Daoy (cell line): ENCODE measurements at places on chromosomes 5 and 9.

DNA sequence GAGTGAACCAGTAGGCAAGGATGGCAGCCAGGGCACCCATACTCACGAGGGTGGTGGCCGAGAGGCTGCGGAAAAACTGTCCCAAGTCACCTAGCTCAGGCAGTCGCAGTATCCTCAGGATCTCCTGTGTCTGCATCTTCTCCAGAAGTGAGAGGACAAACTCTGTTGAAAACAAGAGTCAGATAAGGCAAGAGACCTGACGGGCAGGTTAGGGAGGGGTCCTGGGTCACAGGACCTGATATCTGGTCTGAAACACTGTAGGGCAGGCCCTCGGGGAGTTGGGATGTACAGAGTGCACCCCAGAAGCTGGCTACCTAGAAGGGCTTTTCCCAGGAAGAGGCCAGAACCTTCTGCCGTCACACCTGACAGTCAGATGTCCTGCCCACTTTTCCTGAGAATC lies 17.4 kb downstream of the ACSL6 start:
- no peak for DNase-seq

- peak; percentile 21 for DNase-seq
These were observed 44.4 kb downstream of the RAD50 start for GRCh38 chr5:132601071-132601728.

- DNase-seq: peak; percentile 42
These were observed 191.2 kb downstream of the DAB2IP start for GRCh38 chr9:121842612-121842978.

DNA sequence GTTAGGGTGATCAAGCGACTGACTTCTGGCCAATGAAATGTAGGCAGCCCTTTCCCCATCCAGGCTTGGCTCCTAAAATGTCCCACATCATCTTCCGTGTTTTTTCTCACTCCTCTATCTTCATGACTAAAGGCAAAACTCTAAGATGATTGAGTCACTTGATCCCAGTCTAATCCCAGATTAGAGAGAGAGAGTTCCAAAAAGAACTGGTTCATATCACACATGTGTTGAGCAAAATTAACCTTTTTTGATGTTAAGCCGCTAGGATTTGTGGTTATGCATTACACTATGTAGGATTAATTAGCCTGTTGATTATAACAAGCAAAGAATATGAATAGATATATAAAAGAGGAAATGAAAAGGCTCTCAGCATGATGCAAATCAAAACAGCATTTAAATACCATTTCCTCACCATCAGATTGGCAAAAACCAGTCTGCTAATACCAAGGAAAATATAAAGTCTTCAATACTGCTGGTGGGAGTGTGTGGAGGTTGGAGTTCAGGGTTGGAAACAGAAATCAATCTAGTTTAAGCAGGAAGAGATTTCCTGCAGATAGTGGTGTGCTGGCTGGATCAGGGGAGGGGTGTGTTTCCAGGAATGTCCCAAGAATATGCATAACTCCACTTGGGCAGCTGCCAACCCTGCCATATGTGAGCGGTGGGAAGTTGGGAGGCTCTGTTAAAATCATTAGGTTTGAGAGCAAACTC lies 187.6 kb upstream of the S1PR3 start:
- no peak for DNase-seq

- no peak for DNase-seq
These were observed 20.9 kb downstream of the HBEGF start for GRCh38 chr5:140325486-140325885.

- DNase-seq: no peak
These were observed 18.2 kb upstream of the MGAT1 start for GRCh38 chr5:180820788-180821321.

- peak; percentile 89 for DNase-seq
These were observed at the start of gene BASP1 for GRCh38 chr5:17217493-17218352. TSS of gene BASP1 (plus strand) at chr5:17217631. CDS start at chr5:17275217, 57,586 bp downstream.

DNA sequence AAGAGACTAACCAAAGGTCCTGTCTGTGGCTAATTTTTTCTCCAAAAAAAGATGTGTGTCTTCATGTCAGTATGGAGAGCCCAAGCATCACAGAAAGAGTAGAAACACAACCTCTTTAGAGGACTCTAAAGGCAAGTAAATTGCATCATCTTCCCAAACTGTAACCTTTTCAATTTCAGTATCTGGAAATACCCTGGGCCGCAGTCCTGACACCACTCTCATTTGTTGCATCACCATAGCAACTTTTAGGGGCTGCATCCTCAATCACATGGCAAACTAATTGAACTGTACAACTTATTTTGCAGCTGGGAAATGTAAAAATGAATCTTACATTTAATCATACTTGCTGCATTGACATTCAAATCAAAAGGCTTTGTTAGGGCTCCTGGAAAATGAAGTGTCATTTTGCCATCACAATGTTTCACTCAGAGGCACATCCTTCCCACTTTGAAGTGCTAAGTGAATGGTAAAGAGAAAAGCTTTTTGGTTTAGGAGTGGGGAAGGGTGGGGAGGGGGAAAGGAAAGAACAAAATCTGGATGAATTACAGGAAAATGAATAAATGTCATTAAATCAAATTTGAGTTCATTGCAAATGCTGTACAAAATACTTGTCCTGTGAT lies 60.6 kb upstream of the GRIA1 start:
- DNase-seq: no peak

GRCh38 chr9:122814545-122814944 lies 13.8 kb downstream of the PDCL start:
- no peak for DNase-seq

DNA sequence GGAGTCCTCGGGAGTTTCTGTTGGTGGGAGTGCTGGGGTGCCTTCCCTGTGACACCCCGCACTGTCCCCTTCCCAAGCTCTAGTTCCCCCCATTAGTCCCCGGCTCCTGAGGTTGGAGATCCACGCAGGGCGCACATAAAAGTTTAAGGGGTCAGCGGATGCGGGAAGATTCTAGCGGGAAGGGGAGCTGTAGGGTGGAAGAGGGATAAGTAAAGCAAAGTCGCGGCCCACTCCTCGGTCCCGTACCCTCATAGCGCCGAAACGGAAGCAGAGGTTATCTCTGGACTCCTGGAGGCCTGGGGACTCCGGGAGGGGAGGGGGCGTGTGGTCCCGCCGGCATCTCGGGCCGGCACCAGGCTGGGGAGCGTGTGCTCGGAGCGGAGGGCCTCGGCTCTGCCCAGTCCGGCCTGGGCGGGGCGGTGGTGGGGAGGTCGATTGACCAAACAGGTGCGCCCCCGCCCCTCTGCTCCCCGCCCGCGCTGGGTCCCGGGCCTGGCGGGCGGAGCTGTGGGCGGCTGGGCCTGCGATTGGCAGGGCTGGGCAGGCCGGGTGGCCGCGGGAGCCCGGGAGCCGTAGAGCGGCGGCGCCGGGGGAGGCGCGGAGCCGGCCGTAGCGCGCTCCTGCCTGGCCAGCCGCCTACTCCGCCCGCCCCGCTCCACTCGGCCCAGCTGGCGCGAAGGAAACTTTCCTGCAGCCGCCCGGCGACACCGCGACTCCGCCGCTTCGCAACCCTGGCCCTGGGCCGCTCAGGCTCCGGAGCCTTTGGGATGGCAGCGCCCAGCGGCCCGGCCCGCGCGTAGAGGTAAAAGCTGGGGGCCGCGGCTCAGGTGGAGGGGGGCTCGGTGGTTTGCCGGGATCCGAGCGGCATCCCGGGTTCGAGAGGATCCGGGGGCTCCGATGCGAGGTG lies 52.2 kb upstream of the DAB2IP start:
- DNase-seq: peak; percentile 59

- peak; percentile 57 for DNase-seq
These were observed 87.8 kb upstream of the PHYKPL start for GRCh38 chr5:178320281-178320855.

DNA sequence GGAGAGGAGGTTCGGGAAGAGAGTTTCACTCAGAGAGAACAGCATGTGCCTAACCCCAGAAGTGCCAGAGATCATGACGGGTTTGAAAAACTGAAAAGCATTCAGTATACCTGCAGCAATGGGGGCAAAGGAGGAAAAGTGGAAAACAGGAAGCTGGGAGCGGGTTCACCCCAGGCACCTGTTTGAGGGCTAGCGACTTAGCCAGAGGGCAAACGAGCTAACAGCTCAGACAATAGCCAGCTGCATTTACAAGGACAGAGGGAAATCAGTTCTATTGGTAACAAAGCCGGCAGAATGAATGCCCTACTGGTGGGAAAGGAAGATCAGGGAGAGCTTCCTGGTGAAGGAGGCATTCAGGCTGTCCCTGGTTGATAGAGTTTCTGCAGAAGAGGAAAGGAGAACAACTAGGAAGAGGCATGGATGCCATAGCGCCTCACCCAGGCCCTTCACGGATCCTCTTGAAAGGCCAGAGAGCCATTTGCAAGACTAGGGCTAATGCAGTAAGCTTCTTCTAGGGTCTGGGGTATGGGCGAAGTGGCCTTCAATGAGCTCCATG lies 141.7 kb upstream of the ADRA1B start:
- DNase-seq: no peak

GRCh38 chr5:143249851-143250250 lies 153.6 kb downstream of the NR3C1 start:
- DNase-seq: no peak

DNA sequence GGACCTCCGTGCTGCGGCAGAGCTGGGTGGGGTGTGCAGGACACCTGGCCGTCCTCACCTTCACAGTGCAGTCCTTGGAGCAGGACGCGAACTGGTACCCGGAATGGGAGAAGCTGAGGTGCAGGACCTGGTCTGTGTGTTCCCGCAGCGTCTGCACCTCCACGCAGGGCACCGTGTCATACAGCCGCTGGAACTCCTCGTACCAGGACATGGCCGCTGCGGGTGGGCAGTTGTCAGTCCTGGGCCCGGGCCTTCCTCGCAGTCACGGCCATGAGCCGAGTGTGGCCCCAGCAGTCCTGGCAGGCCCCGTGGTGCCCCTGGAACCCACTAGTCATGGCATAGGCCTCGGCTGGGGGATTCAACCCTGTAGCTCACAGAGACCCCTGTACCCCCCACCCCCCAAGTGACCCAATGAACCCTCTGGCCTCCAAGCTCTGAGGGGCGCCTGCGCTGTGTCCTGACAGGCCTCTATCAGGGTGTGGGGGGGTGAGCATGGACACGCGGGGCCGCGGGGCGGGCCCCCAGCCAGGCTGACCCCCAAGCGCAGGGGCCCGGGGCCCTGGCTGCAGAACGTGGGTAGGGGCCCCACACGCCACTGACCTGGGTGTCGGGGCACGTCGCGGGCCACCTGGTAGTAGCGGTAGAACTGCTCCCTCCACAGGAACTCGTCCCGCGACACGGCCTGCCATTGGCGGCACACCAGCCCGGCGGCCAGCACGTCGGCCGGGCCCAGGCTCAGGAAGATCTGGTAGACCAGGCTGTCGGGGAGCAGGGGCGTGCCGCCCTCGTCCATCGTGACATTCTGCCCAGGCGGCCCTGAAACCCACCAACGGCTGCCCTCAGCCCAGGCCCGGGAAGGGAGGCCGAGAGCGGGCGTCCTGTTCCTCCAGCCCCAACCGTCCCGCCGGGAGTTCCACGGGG lies 987 bp downstream of the FBXW5 start:
- DNase-seq: peak; percentile 69

DNA sequence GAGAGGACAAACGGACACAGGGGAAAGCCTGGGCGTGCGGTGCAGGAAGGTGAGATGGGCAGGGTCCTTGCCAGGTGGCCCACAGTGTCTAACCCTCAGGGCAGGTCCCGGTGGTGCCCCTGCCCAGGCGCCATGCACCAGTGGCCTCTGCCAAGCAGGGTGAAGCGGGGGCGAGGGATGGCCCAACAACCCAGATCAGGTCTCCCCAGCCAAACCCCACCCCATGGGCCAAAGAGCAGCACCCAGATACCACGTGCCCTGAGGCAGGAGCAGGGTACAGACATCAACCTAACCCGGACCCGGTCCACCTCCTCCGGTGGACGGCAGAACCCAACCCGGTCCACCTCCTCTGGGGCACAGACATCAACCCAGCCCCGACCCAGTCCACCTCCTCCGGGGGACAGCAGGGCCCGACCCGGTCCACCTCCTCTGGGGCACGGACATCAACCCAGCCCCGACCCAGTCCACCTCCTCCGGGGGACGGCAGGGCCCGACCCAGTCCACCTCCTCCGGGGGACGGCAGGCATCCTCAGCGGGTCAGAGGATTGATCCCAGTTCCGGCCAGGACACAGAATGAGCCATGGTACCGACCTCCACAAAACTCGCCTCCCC lies 12.8 kb downstream of the SLC12A7 start:
- no peak for DNase-seq

- peak; percentile 65 for DNase-seq
These were observed 18.8 kb upstream of the CATSPER3 start for GRCh38 chr5:134948911-134949310.

GRCh38 chr9:71808068-71808467 lies 39.8 kb upstream of the CEMIP2 start:
- no peak for DNase-seq

GRCh38 chr5:1554410-1554967 lies 30.7 kb upstream of the LPCAT1 start:
- DNase-seq: no peak

GRCh38 chr5:173496883-173497255 lies 119.6 kb downstream of the BOD1 start:
- no peak for DNase-seq

DNA sequence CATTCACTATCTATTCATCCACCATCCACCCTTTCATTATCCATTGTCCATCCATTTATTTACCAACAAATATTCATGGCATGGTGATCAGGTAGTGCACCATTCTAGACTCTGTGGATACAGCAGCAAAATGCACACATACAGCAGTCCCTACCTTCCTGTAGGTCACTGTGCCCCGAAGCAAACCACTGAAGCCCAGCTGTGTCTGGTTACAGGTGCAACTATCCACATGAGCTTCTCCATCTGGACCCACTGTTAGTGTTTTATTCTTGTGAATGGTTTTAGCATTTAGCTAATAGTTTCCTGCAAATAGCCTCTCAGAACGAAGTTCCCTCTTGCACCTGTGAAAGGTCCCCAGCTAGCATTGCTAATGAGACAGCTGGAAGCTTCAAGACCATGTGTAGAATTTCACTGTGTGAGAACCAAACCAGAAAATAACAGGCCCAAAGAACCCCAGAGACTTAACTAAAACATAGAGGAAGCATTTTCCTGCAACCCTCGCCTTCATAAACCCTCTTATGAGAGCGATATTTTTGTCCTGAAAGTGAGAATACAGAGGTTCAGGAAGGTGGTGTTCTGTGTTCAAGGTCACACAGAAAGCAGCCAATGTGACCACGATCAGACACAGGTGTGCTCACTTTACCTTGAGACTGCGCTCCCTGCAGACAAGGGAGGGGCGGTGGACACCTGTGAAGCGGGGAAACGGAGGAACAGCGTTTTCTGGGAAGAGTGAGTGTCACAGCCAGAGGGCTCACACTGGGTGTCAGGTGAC lies 18.5 kb downstream of the PAEP start:
- no peak for DNase-seq

- DNase-seq: no peak
These were observed 459.7 kb downstream of the BNC2 start for GRCh38 chr9:16410601-16411280.

- no peak for DNase-seq
These were observed 11.3 kb downstream of the OR1J1 start for GRCh38 chr9:122466456-122466855.

DNA sequence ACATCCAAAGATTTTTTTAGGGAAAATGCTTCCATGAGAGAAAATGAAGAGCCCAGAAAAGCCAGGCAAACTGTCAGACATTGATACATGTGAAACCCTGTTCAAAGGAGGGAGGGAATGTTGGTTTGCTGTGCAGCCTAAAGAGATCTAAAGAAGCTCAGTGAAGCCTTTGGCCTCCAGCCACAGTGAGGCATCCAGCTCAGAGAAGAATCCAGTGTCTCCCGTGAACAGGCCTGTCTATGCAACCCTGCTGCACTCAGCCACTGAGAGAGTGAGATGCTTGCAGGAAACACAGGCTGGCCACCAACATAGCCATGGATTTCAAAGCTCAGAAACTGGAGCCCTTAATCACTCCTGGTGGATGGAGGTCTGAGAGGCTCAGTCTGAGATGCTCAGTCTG lies 171.4 kb upstream of the PLCXD3 start:
- DNase-seq: no peak

GRCh38 chr5:109901628-109901981 lies 211.9 kb downstream of the MAN2A1 start:
- DNase-seq: no peak
